T-helper 2 cell (primary cell): ENCODE measurements at places on chromosomes 4 and X.

DNA sequence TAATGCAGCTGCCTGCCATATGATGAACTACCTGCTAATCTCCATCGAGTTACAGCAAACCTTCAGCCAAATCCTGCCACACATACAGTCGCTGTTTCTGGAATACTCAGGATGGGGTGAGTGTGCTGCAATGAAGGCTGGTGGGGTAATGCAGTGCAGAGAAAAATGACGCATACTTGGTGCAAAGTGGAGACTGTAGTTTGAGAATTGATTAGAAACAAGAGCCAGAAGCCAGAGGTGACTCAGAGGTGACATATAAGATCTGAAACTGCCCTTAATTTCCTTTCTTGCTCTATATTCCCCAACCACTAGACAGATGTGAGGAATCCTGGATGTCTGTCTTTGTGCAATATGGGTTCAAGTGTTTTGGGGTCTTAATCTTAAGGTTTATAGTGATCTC is 22.0 kb downstream of the C4orf54 start:
- no peak for DNase-seq

DNA sequence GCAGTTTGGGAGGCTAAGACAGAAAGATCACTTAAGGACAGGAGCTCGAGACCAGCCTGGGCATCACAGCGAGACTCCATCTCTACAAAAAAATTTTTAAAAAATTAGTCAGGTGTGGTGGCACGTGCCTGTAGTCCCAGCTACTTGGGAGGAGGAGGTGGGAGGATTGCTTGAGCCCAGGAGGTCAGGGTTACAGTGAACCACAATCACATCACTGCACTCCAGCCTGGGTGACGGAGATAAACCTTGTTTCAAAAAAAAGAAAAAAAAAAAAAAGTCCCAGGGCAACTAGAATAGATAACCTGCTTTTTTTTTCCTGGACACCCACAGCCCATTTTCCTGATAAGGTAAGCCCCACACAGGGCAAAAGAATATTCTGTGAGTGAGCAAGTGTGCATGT is 96.3 kb downstream of the C4orf51 start:
- no peak for DNase-seq

DNA sequence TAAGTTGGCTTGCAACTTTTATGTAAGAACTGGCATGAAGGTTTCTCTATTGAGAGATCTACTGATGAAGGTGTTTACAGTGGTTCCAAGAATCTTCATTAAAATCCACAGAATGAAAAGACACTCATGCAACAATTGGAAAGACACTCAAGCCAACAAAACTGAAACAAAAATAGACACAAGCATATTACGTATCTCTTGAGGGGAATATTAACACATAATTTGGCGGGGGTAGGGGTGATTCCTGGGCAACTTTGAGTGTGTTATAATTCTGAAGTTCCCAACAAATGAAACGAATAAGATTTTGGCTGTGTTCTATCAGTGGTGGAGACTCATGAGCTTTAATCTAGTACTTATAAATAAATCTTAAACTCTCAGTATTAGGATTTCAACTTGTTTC is 75.1 kb downstream of the SPATA18 start:
- DNase-seq, result no peak

GRCh38 chr4:172652369-172652768 is 516.2 kb upstream of the GALNT7 start:
- no peak for DNase-seq

DNA sequence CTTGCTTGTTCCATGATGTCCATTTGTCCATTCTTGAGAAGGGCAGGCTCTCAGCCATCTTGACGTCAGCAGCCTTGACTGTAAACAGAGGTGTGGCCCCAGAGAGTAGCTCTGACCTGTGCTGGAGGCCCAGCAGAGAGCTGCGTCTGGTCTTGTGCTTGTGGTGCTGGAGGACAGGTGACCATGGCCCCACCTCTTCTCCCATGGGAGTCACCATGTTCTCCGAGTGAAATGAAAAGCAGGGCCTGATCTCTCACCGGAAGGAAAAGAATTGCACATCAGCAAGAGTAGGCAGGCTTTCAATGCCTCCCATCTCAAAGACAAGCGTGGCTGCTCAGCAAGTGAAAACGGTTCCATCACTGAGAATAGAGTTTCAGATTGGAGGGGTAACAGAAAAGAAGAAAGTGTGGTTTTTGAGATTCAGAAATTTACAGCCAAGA is 11.5 kb downstream of the PARM1 start:
- no peak for DNase-seq

DNA sequence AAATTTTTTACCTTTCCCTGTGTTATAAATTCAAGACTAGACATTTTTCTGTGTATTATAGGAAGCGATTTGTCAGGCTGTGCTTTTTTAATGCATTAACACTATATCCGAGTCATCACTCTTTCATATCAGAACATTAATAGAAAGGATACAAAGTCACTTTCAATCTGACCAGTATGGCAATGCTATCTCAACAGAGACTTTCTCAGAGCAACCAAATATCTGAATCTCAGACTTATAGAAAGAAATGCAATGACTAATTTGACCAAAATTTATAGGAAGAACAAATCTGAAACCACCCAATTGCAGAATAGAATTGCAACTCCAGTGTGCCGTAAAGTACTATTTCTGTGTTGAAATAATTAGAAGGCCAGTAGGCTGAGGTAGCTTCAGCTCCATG is 473 bp upstream of the TKTL2 start:
- DNase-seq, result no peak

GRCh38 chr4:47704693-47705325 is 133.1 kb downstream of the CORIN start:
- no peak for DNase-seq

- DNase-seq, result no peak
Observed at GRCh38 chrX:141904262-141904661, 568 bp downstream of the MAGEC1 start.

- no peak for DNase-seq
Observed at GRCh38 chr4:6509587-6509986, 37.2 kb upstream of the PPP2R2C start.

GRCh38 chr4:56229947-56230346 is 157.3 kb downstream of the AASDH start:
- DNase-seq, result no peak

DNA sequence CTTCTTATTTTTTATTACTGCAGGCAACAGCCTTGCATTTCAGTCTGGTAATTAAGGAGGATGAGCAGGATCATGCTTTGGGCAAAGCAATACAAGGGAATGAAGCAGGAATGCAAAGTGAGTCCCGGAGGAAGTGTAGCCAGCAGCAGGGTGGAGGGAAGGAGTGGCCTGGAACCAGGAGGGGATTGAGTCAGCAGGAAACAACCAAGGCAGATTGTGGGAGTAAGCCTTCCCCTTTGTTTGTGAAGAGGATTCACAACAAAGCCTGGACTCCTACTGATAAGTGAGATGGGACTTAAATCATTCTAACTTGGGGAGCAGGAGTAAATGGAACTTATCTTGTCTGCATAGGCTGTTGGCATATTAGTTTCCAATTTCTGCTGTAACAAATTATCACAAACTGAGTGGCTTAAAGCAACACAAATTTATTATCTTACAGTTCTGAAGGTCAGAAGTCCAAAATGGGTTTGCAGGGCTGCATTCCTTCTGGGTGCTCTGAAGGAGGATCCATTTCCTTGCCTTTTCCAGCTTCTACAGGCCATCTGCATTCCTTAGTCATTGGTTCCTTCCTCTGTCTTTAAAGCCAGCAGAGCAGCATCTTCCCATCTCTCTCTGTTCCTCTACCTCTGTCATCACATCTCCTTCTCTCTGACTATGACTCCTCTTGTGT is 93.2 kb upstream of the AP1S2 start:
- no peak for DNase-seq

GRCh38 chr4:182973941-182974340 is 56.8 kb upstream of the DCTD start:
- no peak for DNase-seq

GRCh38 chrX:96688789-96689188 is 4.1 kb downstream of the DIAPH2 start:
- DNase-seq, result no peak

GRCh38 chr4:26660261-26660660 is 76.4 kb downstream of the TBC1D19 start:
- no peak for DNase-seq

DNA sequence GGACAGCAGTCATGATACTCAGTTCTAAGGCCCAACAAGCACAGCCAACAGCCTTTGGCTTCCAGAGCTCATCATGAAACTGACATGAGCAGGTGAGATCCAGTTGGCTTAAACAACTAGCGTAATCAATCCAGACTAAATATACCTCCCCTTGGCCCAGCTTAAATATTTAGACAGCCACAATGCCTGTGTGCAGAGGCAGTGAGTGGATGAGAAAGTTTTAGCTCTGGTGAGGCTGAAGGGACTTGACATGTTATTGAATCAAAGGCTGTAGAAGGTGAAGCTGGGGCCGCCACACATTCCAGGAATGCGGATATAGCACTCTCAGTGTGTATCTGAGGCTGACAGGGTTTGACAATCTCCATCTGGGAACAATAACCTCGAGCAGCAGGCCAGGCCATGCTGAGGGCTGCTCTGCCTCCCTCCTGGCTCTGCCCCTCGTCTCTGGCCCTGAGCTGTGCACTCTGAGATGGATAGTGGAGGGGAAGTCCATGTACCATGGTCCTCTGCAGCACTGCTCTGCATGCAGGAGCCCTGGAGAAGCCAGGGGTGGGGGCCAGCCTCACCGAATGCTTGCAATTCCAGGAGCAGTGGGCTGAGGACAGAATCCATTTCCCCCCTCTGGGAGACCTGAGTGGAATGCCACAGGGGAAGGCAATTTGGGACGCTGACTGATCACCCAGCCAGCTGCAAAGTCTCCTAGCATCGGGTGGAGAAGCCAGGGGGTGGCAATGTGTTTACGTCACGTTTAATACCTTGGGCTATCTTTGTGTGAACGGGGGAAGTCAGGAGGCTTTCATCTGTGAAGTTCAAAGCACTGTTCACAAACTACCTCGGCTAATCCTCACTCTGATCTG is 37.3 kb upstream of the RASL11B start:
- DNase-seq, result no peak

DNA sequence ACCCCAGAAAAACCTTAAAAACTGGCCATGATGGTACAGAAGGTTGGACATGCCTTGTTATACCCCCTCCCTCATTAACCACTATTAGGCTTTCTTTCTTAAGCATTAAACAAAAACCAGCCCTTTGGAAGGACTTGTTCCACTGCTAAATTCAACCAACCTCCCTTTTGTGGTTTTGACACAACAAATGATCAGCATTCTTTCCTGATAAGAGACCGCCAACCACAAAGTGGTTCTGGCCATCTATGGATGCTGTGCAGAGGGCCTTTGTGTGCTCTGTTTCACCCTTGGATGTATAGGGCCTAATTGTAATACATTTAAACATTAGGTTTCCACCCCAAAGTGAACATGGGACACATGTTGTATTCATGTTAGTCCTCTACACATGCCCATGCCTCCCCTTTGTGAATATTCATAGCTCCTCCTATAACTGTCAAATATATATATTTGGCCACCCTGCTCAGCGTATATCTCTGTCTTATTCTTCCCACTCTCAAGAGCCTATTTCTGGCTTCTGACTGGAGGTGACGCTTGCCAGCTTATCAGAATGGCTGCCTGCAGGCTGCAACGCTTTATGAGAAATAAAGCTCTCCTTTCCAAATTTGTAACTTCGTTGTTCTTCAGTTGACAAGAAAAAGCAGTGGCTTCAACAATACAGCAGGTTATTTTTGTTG is 126.6 kb downstream of the NPNT start:
- DNase-seq, result no peak

DNA sequence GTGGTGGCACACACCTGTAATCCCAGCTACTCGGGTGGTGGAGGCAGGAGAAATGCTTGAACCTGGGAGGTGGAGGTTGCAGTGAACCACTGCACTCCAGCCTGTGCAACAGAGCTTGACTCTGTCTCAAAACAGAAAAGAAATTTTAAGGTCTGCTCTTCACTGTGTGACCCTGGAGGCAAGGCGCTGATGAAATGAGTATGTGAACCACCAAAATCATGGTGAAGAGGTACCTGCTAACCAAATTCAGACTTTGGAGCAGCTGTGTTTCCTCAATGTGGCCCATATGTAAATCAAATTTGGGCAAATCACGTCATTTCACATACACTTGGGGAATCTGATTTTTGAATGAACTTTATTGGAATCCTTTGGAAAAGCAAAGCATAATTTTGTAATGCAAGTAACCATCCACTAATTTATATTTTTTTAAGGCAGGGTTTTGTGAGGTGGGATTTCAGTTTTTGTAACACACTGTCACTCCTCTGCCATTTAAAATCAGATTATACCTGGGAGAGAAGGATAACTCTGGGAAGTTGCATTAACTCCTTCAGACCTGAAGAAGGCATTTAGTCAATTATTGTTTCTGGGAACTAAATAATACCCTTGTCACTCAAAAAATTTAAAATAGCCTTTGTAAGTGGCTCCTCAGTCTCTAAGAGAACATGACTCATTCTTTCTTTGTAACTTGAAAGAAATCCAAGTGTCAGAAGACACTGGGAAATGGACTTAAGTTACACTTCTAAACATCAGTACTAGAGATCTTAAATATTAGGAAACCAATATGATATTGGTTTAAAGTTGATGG is 24.0 kb downstream of the DOCK11 start:
- no peak for DNase-seq

- no peak for DNase-seq
Observed at GRCh38 chrX:126770179-126770578, 49.4 kb upstream of the PRR32 start.

DNA sequence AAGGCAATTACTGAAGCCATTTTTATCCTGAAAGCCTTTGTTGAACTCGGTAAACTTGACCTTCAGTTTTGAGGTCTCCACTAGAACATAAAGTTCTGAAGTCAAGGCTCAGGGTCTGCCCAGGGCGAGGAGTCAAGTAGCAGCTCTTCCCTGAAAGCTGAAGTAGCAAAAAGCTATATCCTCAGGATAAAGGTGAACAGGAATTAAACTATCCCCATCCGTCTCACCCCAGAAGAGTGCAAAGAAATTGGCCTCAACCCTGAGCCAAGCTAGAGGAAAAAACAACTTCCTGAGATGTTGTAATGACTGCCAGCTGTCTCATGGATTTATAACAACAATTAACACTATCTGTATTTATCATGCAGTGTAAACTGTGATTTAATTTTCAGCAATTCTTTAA is 590.8 kb downstream of the SPRY1 start:
- no peak for DNase-seq

- no peak for DNase-seq
Observed at GRCh38 chrX:118502161-118502789, 6.7 kb downstream of the DOCK11 start.

DNA sequence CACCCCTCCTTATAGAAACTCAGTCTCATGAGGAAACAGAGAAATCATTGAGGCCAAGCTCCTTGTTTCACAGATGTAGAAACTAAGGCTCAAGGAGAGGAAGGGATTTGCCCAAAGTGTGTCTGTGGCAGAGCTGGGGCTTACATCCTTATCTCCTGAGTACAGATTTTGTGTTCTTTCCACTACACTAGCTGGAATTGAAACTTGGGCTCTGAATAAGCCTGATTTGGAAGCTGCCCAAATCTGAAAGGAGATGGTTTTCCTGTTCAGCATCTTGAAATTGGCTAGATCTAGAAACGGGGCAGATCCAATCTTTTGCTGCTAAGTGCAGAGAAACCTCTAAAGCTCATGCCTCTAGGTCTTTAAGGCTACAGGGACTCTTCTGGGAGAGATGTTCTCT is 24.3 kb downstream of the AWAT2 start:
- DNase-seq, result no peak

- no peak for DNase-seq
Observed at GRCh38 chr4:64911846-64912245, 502.6 kb upstream of the TECRL start.
